H1 (cell line): ENCODE measurements at places on chromosomes 16 and 17. TPM values are rescaled to one million over a fixed set of nuclear protein-coding genes. Genes with fewer than 3 reads are reported as not detected.

The ITGAD gene
- not detected in 2 replicates for total RNA-seq

The CLEC19A gene
- 0.35 and 1.2 TPM in 2 replicates for total RNA-seq

The PLEKHH3 gene
- 11.1 and 13.7 TPM in 2 replicates for total RNA-seq

The SMPD3 gene
- 1.1 and 1.3 TPM in 2 replicates for total RNA-seq

The TP53TG3E gene
- total RNA-seq: not detected in 2 replicates

The KRT40 gene
- total RNA-seq: not detected in 2 replicates
